ENCODE measurements at places on chromosomes 12 and 14.
A peak's percentile ranks its signal among the peaks of the same experiment; 100 is the strongest.

- no peak for DNase-seq
These were observed 137.4 kb downstream of the CALM1 start for GRCh38 chr14:90534091-90534837.

DNA sequence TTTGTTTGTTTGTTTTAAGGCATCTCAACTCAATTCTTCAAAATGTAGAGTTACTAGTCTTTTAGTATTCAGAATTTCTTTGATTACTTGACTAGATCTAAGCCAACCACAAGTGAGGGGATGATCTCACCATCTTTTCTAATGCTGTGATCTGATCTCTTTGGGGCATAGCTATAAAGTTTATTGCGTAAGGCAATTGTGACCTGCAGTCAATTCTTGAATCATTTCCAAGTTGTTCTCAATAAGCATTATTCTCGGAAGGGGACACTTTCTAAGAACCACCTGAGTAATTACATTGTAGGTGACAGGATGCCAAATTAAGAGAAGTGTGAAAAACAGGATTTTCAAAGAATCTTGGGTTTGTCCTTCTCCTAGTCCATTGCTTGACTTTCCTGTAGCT is 13.1 kb downstream of the DACT1 start:
- DNase-seq: no peak

DNA sequence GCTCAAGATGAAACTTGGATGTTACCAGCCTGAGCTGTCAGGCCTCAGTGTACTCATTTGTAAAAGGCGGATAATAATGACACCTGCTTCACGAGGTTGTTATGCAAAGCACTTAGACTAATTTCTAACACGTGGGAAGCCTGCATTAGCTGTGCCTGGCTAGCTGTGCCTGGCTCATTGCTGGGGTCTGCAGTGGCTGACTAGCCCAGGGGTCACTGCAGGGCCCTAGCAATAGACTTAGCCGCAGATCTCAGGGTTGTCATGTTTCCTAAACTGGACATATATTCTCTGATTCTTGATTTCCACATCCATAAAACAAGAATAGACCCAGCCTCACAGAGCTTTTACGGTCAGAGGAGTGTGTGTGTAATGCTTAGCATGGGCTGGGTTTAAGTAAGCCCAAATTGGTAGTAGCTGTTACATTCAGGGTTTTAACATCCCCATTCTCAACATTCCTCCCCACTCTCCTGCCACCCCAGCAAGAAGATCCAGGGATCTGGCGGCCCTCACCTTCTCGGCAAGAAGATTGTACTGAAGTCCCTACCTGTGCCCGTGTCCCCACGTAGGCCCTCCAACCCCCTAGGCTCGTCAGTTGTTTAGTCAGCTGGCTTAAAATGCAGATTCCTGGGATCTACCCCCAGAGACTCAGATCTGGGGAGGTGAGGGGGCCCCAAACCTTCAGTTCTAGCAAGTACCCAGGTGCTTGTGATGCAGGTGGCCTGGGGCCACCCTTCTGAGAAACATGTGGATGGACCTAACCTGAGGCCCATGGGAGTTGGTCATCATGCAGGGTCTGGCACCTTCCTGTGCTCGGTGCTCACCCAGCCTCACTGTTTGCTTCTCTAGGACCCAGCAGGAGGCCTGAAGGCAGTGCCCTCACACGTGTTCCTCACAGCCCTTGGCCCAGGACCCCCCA is 8.6 kb downstream of the NR4A1 start:
- peak; percentile 62 for DNase-seq

- DNase-seq: no peak
These were observed 13.5 kb downstream of the HIP1R start for GRCh38 chr12:122848471-122849351.

- no peak for DNase-seq
These were observed 192.0 kb upstream of the HMGA2 start for GRCh38 chr12:65632131-65632855.

DNA sequence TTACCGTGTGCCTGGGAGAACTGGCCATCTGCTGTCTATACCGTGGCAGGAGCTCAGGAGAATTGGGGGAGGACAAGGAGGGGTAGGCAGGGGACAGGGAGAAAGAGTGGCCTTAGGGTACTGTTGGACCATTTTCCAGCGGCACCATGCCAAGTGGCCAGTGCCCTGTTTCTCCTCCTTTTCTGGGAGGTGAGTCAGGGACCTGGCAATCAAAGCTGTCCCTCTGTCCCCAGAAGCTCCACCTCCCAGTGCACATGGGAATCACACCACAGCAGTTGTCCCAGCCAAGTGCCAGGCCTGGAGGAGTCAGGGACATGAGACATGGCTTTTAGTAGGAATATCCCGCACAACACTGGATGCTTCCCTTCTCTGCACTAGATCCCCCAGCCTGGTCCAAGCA is 118.0 kb downstream of the GCH1 start:
- no peak for DNase-seq

DNA sequence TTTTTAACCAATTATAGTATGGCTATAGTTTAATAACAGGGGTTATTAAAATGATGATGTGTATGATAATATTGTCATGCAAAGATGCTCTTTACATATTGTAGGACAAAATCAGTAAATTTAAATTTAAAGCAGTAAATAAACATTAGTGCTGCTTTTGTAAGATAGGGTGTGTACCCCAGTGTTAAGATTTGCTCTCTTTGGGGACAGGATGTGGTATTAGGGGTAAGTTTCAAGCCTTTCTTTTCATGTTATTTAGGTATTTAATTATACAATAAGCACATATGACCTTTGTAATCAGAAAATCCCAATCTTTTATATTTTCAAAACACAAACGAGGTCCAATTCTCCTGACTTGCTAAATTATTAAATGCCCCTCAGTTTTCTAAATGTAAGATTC is 39.7 kb upstream of the RPH3A start:
- DNase-seq: peak; percentile 26

DNA sequence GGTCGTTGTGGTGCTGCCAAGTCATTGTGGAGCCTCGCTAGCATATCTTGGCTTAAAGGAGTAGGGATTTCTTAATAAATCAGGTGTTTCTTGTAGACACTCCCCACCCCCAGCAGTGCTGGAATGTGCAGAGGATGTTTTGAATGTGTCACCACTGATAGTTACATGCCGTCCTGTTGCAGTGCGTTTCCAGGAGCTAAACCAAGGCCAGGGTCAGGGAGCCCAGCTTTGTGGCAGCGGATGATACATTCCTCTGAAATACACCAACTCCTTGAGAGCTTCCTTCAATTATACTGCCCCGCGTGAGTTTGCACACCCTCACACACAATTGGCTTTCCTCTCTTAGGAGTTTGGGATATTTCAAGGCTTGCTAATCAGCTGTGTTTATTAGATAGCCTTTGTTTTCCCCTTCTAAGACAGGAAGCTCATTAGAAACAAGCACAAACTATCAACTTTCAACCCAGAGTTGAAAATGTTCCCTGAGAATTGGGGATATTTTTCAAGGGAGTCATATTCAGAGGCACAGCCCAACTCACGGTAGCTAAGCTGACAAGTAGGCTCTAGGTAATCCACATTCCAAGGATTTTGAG is 154.9 kb downstream of the C12orf75 start:
- DNase-seq: no peak

GRCh38 chr14:77106666-77107065 is 8.6 kb downstream of the CIPC start:
- DNase-seq: no peak

DNA sequence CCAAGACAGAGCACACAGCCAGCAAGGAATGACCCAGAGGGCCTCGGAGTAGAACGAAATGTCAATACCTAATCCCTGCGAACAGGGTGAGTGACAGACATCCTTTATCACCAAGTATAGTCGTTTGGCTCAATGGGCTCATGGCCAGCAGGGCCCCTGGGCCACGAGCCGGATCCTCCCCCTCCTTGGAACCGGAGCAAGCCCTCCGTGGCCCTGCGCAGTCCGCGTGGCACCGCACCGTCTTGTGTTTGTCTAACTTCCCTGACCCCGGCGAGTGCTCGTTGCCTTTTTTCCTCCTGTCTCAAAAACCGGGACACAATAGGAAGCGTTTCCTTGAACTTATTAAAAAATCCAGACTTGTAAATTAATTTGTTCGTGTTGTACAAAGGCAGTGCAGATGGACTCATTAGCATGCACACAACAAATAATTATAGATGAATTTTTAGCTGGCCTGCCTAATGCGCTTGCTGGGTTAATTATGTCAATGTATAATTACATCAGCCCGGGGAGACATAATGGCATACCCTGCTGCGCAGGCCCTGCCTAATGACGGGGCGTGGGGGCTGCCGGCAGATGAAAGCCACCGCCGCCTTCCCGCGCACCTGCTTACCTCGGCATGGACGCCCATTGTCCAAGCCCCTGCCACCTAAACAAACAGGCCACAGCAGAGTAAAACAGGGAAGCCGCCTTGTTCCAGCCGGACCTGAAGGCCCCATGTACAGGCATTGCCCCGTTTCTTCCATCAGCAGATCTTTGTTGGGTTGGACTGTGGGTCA is 81.6 kb downstream of the PHETA1 start:
- no peak for DNase-seq

DNA sequence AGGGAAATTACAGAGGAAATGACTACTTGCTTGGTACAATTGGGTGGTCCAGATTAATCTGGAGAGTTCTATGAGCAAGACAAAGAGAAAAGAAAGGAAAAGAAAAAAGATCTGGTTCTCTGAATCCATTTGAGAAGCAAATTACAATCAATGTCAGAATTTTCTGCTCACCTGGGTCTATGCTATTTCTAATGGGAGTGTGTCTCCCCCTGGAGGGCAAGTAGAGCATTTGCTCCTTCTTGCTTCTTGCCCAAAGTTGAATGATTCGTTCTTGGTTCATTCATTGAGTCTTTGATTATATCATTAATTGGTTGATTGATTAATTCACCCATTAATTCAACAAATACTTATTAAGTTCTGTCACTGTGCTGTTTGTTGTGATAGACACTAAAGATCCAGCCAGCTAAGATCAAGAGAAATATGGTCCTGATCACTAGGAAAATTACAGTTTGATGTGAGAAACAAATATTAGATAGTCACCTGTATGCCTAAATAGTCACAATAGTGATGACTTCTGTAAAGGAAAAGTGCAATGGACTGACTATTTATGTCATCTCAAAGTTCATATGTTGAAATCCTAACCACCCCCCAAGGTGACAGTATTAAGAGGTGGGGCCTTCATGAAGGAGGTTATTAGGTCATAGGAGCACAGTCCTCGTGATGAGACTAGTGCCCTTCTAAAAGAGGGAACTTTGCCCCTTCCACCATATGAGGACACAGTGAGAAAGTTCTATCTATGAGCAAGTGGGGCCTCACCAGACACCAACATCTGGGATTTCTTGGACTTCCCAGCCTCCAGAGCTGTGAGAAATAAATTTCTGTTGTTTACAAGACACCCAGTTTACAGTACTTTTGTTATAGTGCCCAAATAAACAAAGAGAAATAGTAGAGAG is 8.0 kb upstream of the ASB8 start:
- peak; percentile 78 for DNase-seq

- DNase-seq: no peak
These were observed 235.3 kb downstream of the PLCZ1 start for GRCh38 chr12:18502422-18502968.

GRCh38 chr12:46921764-46922133 is 96.0 kb upstream of the SLC38A4 start:
- DNase-seq: no peak

- no peak for DNase-seq
These were observed 181.3 kb upstream of the FKBP4 start for GRCh38 chr12:2613326-2614073.

- no peak for DNase-seq
These were observed 87.6 kb upstream of the MAP1LC3B2 start for GRCh38 chr12:116471544-116471943.

- no peak for DNase-seq
These were observed 102.0 kb downstream of the ADGRD1 start for GRCh38 chr12:131055596-131056233.

DNA sequence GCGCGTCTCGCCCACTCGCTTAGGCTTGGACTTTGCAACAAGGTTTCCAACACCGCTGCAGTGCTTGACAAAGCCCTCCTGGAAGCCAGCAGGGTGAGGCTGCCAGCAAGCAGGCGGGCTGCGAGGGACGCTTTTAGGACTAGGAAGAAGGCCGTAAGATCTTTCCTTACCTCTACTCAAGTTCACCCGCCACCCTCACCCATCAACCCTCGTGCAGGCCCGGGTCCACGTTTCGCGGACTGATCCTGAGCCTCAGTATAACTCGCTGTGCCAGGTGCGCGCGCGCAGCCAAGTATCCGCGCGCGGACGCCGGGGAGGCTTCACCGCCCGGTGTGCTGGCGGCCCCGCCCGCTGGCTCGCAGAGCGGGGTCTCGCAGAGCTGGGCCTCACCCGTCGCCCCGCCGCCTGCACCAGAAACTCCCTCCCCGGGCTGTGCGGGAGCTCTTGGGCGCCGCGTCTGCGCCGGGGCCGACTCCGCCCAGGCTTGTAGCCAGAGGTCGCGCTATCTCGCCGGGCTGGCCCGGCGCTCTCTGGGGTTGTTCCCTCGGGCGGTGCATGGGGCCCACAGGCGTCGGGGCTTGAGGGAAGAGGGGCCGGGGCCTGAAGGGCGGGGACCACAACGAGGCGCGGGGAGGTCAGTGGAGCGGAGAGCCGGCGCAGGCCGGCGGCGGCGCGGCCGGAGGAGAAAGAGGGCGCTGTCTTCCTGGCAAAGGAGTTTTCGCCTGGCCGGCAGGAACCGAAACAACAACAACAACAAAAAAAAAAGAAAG is 7.6 kb upstream of the SIX1 start:
- DNase-seq: no peak

DNA sequence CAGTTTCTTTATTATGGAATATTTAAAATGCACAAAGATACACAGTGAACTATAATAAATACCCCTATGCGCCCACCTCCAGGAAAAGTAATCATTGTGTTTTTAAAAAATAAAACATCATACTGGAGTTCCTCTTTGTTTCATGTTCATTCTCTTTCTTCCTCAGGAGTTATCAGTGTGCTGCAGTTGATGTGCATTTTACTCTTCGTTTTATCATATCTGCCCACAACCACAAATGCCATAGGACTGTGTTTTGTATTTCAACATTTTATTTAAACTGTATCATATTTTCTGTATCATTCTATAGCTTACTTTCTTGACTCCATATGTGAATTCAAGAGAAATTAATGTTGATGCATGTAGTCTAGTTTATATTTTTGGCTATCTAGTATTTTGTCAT is 53.9 kb downstream of the TSHR start:
- no peak for DNase-seq

DNA sequence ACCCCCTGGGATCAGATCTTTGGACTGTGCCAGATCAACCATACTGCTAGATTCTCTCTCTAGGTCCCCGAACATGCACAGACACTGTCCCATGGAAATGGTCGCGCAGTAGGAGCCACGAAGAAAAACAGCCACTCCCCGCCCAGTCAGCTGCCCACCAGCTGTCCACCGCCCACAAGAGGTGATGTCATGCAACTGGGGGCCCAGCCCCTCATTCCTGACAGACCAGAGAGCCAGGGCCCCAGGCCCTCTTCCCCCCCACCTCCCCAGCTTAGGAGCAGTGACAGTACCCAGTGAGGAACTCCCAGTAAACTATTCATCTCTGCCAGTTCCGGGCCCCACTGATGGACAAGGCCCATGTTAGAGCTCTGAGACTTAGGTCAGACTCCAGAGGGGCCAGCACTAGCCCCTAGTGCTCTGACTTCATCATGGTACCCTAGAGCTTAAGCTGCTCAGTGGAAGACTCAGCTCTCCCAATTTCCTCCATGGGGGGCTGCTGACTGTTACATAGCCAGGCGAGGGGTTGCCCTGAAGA is 3.7 kb upstream of the TAMALIN start:
- DNase-seq: no peak

- DNase-seq: no peak
These were observed 764.3 kb downstream of the NOVA1 start for GRCh38 chr14:25833341-25834126.
